Fibroblast of skin of abdomen (primary cell): ENCODE measurements at places on chromosomes 1 and 21.

GRCh38 chr1:44571712-44572571 is 102.3 kb downstream of the TMEM53 start:
- no peak for DNase-seq

DNA sequence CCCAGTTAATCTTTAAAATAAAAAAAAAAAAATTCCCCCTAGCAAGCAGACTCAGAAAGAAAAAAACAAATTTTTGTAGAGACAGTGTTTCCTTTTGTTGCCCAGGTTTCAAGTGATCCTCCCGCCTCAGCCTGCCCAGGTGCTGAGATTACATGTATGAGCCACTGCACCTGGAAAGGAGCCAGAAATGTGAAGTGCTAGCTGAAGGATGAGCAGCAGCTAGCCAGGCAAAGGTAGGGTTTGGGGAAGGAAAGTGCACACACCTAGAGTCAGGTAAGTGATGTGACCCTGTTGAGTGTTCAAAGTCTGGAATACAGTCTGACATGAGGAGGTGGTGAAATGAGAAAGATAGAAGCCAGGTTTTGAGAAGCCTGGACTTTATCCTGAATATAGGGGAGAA is 1.7 kb downstream of the AKR1A1 start:
- DNase-seq = no peak

- DNase-seq = no peak
Measured at GRCh38 chr1:68181165-68181556, 51.2 kb downstream of the WLS start.

- DNase-seq = no peak
Measured at GRCh38 chr1:50971748-50972305, 1.8 kb downstream of the CDKN2C start.

GRCh38 chr1:41589395-41589794 is 104.9 kb upstream of the EDN2 start:
- no peak for DNase-seq

DNA sequence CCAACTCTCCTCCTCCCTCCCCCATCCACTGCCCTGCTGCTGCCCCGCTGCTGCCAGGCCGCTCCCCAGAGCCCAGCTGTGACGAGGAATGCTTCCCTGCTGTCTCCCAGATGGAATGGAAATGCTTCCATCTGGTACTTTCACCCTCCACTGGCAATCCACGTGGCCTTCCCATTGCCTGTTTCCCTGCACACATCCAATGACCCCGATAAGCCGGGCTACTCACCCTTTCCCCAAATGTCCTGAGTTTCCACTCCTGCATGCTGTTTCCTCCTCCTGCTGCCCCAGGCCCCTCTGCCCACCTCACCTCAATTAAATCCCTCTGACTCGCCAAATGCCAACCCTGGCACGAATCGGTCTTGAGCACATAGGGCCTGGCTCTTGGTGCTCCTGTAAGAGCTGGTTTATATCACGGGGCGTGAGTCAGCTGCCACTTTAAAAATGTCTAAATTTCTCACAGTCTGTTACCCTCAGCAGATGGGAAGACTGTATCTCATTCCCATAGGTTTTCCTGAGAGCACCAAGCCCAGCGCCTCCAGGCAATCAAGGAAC is 36.4 kb downstream of the MRAP start:
- peak; percentile 32 for DNase-seq

DNA sequence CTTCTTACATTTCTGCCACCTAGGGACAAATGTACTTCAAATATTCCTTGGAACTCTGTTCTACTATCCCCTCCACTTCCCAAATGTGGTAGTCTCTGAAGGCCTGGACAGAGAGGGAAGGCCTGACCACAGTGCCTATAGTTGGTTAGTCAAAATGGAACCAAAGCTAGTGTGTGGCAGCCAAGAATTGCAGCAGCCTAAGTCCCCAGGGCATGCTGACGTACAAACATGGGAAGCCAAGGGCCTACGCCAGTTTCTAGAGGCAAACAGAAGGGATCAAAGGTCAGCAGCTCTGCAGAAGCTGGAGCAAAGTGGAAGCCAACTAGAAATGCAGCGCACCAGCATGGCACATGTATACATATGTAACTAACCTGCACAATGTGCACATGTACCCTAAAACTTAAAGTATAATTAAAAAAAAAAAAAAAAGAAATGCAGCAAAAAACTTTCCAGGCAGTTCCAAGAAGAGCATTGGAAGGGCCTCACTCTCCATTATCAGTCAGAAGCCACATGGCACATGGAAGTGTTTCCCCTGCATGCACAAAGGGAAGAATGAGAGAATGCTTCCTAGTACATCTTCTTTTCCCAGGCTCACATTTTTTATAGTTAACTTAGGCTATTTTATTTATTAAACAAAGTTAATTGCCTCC is 39.4 kb upstream of the GADD45A start:
- no peak for DNase-seq

DNA sequence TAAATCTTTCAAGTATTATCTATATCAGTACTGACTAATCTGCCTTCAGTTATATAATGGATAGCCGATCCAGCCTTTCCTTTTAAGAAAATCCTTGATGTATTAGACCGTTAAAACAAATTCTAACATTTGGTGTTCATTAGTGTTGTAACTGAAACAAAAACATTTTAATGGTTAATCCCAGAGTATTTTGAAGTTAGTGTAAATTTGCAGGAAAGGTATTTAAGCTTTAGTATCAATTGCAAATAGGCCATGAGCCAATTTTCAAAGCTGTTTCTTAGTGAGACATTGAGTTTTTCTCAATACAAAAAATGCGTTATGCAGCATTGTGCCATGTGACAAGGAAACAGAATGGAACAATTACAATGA is 29.6 kb downstream of the DISP1 start:
- peak; percentile 36 for DNase-seq
